CD4-positive, alpha-beta T cell treated with Interleukin-10 for 1 hour (primary cell): ENCODE measurements at places on chromosomes 2 and 18.

DNA sequence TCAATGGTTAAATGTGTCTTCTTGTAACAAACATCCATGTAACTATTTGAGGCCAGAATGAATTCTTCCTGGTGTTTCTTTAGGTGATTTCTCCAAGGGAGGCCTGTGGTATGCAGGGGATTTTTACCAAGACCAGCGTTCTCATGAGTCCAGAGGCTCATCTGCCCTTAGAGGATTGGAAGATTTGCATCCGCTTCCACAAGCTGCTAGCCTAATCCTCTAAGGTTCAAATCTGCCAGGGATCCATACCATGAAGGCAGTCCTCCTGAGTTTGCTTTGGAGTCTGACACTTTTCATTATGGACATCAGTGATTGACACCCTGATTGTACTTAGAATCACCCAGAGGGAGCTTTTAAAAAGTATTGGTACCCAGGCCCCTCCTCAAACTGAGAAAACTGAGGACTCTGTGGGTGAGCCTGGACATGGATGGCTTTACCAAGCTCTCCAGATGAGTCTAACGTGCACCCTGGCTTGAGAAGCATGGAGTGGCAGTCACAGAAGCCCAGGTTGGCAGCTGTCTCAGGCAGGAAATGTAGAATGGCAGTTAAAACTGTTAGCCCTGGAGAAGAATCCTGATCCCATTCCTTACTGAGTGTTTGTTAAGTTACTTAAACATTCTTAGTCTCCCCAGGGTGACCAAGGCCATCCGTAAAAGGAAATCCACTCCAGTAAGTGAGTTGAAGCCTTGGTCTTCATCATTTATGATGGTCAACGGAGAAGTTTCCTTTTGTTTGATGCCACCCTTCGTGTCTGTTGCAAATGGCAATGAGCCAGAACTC is 95.3 kb upstream of the RMDN2 start:
- no peak for DNase-seq

GRCh38 chr2:152796941-152797340 is 78.5 kb downstream of the ARL6IP6 start:
- no peak for DNase-seq

DNA sequence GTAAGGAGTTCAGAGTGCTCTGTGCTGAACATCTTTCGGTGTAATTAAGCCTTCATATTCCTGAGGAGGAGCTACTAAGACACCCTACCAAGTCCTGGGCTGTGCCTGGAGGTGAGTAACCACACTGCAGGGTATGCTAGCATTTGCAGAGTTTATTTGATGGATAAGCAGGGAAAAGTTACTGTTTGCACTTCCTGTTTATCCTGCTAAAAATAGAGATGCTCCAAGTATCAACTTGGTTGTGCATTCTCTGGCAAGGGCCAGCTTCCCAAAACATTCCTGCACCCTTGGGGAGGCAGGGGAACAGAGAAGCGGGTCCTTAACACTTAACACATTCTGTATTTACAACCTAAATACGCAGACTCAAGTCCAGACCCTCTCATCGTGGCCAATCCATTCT is 49.8 kb downstream of the PARD6G start:
- DNase-seq: no peak

- DNase-seq: no peak
Observed at GRCh38 chr2:20352230-20352578, 1.6 kb upstream of the PUM2 start.

- no peak for DNase-seq
Observed at GRCh38 chr2:218214116-218214515, 2.9 kb upstream of the ARPC2 start.

- no peak for DNase-seq
Observed at GRCh38 chr18:38318416-38318815, 752.8 kb upstream of the CELF4 start.

GRCh38 chr2:147851244-147851930 is 6.6 kb downstream of the ACVR2A start:
- no peak for DNase-seq

DNA sequence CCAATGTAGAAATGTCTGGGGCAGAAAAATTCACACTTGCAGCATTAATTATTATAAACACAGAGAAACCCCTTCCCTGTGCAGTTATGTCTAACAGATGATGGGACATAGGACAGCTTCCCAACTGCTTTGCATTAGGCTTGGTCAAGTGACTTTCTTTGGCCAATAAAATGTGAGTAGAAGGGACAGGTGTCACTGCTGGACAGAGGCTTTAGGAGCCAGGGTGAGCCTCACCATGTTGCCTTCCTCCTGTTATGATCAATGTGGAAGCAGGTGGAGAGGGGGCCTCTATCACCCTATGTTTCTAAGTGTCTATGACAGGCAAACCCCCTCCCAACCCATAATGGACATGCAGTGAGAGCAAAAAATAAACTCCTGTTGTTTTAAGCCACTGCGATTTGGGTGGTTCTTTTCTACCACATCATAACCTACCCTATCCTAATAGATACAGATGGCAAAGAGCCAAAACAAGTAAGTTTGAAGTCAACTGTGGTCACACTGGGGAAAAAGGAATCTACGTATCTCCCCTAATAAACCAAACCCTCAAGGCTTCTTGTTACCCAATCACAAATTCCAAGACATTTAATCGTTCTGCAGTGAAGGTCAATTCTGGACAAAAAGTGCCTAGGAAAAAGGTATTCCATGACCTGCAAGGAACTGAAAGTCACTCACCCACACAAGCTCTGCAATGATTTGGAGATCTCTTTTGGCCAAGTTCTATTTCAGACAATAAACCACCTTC is 28.6 kb upstream of the POU3F3 start:
- no peak for DNase-seq

DNA sequence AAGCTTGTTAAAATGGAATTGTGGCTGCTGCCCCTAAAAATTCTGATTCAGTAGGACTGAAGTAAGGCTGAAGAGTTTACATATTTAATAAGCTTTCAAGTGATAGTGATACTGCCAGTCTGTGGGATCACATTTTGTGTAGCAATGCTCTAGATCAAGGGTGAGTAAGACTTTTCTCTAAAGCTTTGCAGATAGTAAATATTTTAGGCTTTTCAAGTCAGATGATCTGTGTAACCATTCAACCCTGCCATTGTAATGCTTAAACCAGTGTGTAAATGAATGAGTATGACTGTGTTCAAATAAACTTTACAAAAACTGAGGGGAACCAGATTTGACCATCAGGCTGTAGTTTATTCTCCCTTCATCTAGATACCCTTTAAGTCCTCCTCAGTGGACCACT is 92.7 kb downstream of the PIK3C3 start:
- no peak for DNase-seq

GRCh38 chr2:76197842-76198448 is 487.2 kb upstream of the GCFC2 start:
- DNase-seq: peak; percentile 24

GRCh38 chr18:8705238-8705960 is at the start of gene MTCL1:
Gene MTCL1, plus strand, starts transcription at chr18:8705556. Its CDS starts 105 bp downstream, at chr18:8705661.
- DNase-seq: no peak

DNA sequence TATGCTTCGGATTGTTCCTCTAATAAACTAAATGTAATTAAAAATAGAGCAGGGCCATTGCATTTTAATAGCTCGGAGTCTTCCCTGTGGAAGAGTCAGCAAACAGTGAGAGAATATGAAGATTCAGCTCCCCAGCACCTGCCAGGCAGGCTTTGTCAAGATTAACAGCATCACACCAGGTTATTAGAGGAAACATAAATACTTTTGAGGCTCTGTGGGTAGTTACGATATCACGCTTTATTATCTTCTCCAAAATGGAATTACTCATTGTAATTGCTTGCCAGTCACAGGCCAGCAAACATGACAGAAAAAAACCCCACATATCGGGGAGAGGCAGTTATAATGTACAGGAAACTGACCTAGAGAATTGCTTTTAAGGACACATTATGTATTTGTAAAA is 303.9 kb downstream of the CPS1 start:
- DNase-seq: no peak

DNA sequence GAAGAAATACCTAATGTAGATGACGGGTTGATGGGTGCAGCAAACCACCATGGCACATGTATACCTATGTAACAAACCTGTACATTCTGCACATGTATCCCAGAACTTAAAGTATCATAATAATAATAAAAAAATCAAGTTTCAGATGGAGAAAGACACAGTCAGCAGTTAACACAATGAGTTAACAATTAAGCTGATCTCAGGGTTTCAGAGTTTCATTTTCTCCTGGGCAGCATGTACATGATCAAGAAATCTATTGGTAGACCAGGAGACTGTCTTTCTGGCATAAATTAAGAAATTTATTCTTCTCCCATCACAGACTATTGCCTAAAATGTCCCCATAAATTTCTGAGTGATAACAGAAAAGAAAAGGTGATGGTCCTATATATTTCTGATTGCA is 155.3 kb downstream of the RAD51AP2 start:
- DNase-seq: no peak

GRCh38 chr2:240628808-240629618 is 3.7 kb downstream of the GPR35 start:
- DNase-seq: no peak

DNA sequence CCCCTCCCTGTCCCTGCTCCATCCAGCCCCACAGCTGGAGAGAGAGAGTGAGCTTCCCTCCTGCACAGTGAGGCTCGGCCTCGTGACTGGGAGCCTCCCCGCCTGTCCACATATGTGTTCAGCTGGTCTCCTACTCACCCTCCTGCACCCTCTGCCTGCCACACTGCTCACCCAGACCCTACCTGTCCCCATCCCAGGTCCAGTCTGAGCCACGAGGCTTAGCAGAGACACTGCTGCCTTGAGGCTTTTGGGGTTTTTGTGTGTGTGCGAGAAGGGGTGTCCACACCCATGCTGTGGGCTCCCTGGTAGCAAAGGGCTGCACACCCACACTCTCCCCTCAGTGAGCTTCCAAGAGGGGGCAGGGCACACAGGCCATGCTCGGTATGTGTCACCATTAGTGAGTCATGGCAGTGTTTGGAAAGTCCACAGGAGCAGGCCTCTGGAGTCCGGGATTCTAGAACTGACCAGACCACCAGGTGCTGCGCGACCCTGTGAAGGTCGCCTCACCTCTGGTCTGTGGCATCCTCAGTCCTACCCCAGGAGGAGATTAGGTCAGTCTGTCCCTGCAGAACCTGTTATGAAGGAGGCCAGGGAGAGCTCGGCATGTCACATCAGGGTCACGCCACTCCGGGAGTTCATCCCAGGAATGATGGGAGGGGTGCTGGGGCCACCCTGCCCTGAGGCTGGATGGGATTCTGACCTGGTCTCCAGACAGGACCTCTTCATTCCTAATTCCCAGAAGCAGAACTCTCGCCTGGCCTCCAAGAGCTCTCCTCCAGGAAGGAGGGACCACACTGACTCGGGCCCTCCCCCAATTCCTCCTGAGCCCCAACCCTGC is 39.9 kb upstream of the SMAD7 start:
- DNase-seq: no peak

DNA sequence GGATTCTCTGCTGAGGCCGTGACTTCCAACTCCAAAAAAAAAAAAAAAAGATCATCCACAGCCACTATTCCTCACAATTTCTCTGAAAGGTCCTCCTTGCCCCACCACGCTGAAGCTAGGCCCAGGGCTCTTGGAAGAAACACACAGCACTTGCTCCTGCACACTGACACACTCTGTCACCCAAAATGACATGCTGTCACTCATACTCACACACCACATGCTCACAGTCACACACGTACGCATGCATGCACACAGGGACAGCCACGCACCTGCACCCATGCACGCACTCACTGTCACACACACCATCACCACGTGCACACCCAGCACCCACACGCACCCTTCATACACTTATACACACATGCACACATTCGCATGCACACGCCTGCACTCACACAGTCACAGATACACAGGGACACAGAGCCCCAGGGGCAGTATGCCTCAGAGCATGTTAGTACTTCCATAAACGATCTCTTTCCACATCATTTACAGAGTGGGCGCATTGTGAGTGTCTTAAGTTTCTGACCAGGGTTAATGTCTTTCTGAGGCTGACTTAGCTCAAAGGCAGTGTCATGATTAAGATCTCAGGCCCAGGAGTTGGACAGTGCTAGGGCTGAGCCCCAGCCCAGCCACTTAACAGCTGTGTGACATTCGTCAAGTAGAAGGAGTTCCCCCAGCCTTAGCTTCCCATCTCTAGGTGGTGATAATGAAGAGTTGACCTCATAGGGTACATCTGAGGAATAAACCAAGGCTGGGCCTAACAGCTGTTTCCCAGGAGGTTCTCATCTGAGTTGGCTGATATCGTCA is 93.4 kb downstream of the GLI2 start:
- DNase-seq: no peak

DNA sequence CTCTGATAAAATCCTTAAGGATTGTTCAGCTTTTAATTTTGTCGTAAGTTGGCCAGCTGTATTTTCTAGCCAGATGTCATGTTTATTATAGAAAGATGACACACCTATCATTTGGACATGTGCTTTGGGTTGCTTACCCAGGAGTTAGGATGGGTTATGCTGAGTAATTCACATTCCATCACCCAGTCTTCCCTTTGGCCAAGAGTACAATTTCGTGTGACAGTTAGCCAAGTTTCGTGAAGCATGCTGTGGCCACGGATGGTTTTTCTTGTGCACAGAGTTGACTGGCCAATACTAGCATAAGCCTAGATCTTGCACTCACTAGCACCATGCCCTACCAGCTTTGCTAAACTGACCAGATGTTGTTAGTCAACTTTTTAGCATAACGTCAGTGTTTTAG is 5.8 kb downstream of the MAPRE3 start:
- no peak for DNase-seq

DNA sequence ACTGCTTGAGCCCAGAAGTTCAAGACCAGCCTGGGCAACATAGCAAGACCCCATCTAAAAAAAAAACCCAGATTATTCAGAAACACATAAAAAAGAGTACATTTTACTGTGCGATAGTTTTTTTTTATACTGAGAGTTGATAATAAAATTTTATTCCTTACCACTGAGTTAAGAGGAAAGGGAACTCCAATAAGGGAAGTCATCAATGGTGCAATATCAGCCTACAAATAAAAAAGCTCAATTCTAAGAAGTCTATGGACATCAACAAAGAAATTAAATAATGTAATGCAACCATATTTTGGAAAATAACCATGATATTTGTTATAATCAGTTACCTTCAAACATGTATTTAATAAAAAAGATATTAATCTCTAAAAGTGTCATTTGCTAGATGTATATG is 46.6 kb downstream of the PIGN start:
- no peak for DNase-seq

- no peak for DNase-seq
Observed at GRCh38 chr18:58562999-58563667, 65.8 kb downstream of the ALPK2 start.

GRCh38 chr2:108542071-108542470 is 7.8 kb downstream of the LIMS1 start:
- DNase-seq: no peak

- DNase-seq: no peak
Observed at GRCh38 chr2:102142829-102143449, 393 bp downstream of the IL1R1 start.

GRCh38 chr2:159013103-159013502 is 44.7 kb downstream of the TANC1 start:
- no peak for DNase-seq

- DNase-seq: no peak
Observed at GRCh38 chr2:200619279-200619678, 33.5 kb downstream of the AOX1 start.
